ENCODE measurements at places on chromosomes 6 and 20.

DNA sequence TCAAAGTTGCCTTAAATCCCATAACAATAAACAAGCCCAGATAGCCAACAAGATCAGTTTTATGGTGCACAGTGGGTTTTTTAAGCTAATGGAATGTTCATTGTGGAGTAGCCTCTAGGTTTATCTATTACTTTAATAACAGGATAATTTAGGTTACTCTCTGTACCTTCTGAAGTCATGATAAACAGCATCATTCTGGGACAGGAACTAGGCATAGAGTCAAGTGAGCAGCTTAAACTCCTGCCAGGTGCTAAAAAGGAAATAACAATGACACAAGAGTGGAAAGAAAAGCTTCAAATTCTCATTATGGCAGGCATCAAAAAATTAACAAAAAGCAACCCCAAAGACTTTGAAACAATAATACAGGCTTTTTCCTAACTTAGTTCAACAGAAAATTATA lies 228.8 kb downstream of the HACE1 start:
- no peak for DNase-seq

DNA sequence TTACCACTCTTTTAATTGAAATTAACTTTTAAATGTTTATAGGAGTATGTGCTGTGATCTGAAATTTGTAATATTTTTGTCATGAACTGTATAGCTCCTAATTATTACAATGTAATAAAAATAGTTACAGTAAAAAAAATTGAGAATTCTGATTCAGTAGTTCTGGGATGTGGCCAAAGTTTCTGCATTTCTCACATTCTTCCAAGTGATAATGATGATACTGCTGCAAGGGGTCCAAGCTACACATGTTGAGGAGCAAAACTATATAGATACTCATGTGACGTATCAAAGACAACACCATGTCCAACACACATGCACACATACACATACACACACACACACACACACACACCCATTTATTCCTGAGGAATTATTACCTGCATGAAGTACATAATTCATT lies 71.0 kb upstream of the FAM83B start:
- DNase-seq, result no peak

GRCh38 chr6:142765306-142765705 lies 179.7 kb downstream of the HIVEP2 start:
- no peak for DNase-seq

DNA sequence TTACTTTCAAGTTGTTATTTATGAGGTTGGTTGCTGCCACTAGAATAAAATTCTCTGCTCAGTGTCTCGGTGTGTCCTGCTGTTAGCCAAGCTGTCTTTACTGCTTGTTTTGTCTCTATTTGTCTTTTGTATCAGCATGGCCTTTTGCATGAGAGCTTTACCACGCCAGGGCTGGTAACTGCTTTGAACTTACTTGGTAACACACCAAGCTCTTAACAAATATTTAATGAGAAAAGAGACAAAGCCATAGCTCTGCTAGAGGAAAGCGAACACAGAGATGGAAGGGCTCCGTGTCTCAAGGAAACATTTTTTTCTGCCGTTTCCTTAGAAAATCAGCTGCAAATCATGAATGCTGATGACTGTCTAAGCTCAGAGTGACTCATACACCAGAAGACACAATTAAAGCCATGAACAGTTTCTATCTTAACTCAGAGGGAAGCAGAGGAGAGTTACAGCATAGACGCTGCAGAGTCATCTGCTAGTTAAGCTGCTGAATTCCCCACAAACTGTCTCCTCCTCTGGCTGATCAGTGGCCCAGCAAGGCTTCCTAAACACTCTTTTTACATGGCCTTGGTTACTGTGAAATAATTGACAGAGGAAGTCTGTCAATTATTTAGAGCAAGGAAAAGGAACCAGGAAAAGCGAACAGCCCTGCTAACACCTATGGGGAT lies 44.8 kb downstream of the AGPAT4 start:
- DNase-seq, result no peak

DNA sequence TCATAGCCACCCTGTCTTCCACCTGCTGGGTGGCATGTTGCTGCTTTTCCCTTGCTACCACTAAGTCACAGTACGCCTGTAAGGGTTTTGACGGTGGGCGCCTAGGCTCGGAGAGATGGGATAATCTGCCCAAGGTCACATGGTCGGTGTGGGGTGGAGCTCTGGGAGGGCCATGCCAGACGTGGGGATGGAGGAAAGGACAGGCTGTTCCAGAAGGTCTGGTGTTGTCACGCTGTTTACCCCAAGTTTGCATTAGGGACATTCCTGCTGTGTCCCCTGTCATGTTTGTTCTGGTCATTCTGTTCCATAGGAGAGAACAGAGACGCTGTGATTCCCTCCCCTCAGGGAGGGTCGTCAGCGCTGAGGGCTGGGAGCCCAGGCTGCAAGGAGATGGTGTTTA lies 16.1 kb downstream of the IP6K3 start:
- no peak for DNase-seq

DNA sequence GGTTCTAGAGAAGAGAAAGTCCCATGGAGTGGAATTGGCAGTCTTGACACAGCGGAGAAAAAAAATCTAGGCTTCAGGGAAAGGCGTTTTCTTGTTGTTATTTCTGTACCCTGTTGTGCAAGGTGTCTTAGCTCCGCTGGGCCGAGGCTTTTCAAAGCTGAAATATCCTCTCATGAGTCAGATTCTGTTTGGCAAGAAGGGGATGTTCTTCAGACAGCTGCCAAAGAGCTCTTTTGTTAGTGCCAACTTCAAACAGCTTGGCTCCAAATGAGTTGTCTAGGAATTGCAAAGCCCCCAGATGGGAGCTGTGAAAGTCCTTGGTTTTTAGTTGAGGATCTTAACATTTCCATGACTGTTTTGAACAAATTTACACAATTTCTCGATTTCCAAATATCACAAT lies 45.6 kb downstream of the LRRN4 start:
- DNase-seq, result no peak

GRCh38 chr6:34425132-34425497 lies 754 bp downstream of the RPS10 start:
- no peak for DNase-seq

- DNase-seq, result no peak
Measured at GRCh38 chr20:47551222-47551621, 49.5 kb downstream of the NCOA3 start.

DNA sequence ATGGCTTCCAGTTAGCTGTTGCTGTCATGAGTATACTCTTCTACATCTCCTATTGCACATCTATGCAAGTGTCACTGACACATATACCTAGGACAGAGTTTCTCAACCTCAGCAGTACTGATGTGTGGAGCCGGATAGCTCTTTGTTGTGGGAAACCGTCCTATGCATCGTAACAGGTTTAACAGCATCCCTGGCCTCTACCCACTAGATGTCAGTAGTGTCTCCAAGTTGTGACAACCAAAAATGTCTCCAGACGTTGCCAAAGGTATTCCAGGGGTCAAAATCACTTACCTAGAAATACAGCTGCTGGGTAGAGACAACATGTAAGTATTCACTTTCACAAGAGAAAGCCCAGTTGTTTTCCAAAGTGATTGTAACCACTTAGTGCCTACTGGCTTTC lies 637.6 kb downstream of the RNF144B start:
- no peak for DNase-seq

- DNase-seq, result no peak
Measured at GRCh38 chr6:110277100-110277665, 81.0 kb downstream of the METTL24 start.

DNA sequence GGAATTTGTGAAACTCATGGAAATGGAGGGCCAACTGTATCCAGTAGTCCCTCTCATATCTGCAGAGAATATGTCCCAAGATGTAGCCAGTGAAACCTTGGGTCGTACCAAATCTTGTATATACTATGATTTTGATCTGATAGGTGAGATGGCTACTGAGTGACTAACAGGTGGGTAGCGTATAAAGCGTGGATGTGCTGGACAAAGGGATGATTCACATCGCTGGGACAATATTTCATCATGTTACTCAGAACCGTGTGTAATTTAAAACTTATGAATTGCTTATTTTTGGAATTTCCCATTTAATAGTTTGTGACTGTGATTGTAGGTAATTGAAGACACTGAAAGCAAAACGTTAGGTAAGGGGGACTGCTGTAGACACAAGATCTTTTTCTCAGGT lies 144.1 kb downstream of the SMAP1 start:
- no peak for DNase-seq

DNA sequence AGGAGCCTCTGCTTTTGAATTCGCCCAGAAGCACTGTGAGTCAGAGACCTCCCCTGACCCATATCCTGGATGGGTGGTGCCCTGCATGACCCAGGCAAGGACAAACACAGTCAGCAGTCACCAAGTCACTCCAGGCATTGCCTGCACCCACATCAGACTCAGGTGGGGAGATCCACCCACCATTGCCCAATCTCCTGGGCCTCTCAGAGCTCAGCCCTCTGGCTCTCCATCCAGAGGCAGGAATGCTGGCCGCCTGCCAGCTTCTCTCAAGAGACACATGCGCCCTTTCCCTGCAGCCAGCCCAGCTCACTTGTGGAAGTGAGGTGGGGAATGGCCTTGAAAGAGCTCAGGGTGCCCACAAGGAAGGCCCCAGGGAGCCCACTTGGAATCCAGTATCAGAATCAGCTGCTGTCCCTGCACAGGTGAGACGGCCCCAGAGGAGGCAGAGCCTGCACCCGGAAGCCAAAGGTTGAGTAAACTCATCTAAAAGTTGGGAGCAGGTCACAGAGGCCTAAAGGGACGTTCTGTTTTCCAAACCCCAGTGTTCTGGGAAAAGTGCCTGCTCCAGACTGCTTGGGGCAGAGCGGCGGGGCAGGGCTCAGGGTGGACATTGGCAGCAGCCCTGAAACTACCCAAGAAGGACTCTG lies 129.8 kb downstream of the PREX1 start:
- DNase-seq, result no peak

- no peak for DNase-seq
Measured at GRCh38 chr20:17557675-17558006, 12.2 kb upstream of the DSTN start.

GRCh38 chr6:66538551-66539135 lies 831.6 kb upstream of the EYS start:
- no peak for DNase-seq

DNA sequence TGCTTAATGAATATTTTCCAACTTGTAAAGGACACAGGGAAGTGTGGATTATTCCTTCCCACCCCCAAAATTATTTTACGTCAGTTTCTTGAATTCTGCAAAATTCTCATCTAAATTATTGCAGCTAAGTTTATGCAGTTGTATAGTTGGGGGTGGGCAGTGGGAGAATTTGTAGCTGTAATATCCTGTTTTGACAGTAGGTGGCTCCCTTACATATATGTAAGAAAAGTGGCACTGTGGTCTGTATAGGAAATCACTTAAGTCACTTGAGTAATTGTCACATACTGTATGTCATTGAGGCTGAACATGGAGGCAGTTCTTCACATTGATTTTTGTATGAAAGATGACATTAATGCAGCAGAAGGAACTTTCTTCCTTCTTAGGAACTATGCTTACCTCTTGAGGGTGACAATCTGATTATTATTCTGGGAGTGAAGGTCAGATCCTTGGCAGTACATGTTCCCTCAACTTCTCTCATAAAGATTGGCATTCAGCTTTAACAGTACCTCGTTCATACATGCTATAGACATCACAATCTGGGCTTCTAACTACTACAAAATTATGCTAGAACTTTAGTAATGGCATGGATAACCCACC lies 14.6 kb upstream of the CFAP206 start:
- no peak for DNase-seq

DNA sequence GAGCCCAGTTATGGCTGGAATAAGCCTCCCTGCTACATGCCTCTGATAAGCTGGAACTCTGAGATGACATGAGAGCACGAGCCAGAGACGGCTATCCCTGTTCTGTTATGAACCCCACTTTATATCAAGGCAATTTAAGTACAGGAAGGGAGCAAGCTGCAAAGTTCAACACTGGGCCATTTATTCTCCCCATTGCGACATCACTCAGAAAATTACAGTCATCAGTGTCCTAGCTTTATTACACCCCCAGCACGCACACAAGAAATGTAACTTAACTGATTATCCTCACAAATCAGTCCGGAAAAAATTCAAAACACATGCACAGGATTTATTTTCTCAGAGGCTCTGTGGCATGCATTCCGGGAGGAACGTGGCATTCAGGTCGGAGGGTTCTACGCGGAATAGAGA lies 125.3 kb upstream of the SLC2A12 start:
- no peak for DNase-seq

- DNase-seq, result no peak
Measured at GRCh38 chr6:45920819-45921511, 94.7 kb downstream of the CLIC5 start.

DNA sequence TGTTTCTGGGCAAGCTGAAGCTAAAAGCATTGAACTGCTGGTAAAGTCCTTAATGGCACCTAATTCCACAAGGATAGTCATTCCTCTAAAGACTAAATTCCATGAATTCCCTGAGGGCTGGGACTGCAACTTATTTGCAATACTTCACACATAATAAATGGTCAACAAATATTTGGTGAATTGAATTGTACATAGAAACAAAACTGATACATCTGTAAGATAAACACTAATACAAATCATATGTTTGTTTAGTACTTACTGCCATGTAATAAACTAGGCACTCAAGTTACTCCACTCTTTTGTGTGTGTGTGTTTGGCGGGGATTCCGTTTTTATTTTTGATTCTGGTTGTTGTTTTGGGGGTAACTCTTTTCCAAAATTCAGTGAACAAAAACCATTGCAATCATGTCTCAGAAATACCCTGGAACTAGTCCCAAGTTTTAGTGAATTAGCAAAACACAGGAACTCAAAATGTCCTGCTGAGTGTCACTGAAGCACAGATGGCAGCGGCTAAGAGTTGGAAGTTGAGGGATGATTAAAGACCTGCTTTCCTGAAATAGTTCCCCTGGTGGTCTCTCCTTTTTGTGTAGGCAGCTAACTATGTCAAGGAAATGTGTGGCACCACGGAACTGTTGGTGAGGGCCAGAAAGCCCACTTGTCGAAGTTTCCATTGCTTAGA lies 74.8 kb upstream of the SNRPB2 start:
- no peak for DNase-seq

GRCh38 chr20:57973886-57974285 lies 254.6 kb downstream of the ANKRD60 start:
- no peak for DNase-seq

- DNase-seq, result no peak
Measured at GRCh38 chr6:151060766-151061531, 178.8 kb upstream of the AKAP12 start.

- DNase-seq, result no peak
Measured at GRCh38 chr20:20002101-20002998, 14.8 kb upstream of the NAA20 start.
